ENCODE measurements at places on chromosomes 5 and 9.

- no peak for DNase-seq
Observed at GRCh38 chr9:109418827-109419226, 79.3 kb downstream of the PTPN3 start.

DNA sequence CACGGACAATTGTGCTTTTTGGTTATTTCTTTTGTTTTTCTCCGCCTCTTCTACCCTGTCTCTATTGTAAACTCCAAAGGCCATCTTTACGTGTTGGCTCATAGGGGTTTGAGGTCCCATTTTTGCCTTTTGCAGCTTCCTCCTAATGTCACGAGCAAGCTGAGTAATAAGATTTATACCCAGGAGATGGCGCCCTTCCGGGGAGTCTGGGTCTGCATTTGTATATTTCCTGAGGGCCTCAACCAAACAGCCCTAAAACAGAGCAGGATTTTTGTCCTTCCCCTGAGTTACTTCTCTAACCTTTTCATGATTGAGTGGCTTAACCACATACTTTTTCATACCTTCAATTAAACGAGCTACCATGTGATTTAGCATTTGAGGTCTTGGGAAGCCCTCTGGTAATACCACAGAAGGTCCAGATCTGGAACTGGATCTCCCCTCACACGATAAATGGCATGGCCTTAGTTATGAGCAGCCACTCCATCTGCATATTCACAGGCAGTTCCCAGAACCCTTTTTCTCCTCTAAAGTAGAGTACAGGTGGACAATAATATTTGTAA lies 11.2 kb upstream of the CFAP95 start:
- DNase-seq = no peak

GRCh38 chr9:7123743-7124142 lies 366.0 kb downstream of the KDM4C start:
- peak; percentile 67 for DNase-seq

DNA sequence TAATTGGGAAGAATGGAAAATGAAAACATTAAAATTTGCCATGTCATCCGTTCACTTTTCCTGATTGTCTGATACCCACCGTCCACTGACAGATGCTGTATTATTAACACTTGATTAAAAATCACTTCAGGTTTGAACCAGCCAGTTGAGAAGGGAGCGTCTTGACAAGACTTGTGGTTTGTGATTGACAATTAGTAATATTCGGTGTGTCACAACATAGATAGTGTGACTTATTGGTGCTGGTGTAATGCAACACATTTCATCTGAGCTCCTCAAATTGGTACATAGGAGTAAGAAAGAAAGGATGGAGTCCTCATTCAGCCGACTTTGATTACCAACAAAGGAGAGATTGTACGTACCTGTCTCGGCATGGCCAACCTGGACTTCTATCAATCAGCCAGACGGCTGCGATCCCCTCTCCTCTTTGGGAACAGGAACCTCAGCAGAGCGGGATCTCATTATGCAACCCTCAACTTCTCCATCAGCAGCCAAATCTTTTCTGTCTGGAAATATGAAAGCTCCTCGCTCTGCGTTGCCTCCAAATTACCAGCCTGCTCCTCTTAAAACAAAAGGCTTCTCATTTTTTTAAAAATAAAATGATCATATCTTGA lies 211.7 kb upstream of the MVB12B start:
- no peak for DNase-seq

DNA sequence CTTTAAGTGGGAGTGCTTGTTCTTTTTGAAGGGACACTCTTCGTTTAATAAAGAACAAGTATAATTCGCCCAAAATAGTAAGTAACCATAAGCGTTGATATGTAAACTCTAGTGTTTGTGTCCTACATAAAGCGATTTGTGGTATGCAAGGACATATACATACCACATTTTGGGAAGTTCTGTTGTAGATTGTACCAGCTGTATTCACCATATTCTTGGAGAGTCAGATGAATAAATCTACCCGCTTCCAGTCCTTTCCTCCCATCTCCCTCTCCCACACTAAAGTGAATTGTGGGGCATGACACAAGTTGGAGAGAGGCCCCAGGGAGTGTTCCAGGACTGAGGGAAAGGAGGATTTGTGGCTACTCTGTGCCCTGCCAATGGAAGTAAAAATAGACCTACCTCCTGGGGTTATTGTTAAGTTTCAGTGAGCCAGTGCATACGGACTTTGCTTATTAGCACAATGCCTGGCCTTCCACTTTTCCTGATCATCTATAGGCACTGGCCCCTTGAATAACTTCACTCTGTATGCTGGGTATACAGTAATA lies 40.6 kb downstream of the ARHGAP26 start:
- no peak for DNase-seq

- DNase-seq = no peak
Observed at GRCh38 chr9:12862611-12863410, 88.0 kb downstream of the LURAP1L start.

DNA sequence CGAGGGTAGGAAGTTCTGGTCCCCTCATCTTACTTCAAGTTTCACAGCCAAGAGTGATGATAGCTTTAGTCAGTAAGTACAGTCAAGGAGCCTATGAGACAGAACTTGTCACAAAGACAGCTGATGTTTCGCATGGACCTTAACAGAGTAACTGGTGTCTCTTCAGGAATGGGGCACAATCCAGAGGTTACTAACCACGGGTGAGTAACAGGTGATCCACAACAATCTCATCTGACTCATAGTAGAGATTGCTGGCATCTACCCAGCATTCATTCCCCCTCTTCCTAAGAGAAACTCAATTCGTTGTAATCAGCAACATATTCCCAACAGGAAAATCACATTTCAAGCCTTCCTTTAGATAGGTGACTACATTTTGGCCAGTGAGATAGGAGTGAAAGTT lies 126.7 kb downstream of the SNX18 start:
- DNase-seq = peak; percentile 52

- no peak for DNase-seq
Observed at GRCh38 chr9:120933310-120934055, 6.9 kb upstream of the TRAF1 start.

DNA sequence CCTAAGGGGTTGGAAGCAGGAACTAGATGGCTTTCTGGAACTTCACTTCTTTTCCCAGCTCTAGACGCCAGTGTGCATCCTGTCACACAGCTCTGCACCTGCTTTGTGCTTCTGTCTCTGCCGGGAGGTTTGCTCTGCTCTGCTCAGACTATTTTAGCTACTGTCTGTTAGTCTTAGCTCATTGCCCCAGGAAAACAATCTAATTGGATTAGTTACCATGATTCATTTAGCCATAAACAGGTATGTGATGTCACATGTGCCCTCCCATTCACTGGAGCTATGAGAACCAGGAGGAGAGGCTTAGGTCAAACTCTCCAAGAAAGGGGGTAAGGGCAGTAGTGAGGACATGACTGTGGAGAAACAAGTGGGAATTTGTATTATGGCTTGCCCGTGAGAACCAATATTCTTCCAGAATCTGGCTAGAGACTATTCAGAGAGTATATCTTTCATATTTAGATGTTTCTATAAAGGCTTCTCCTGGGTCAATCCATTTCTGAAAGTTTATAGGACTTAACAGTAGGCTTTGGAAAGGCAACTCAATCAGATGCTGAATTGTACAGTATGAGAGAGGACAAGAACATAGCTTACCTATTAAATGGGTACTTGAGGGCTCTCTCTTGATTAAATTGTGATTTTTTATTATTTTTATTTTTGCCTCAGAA lies 22.4 kb upstream of the NREP start:
- DNase-seq = peak; percentile 50

- no peak for DNase-seq
Observed at GRCh38 chr5:159098603-159099436, 896 bp downstream of the EBF1 start.

- no peak for DNase-seq
Observed at GRCh38 chr5:4531756-4532704, 608.1 kb upstream of the ADAMTS16 start.

GRCh38 chr5:41877408-41877807 lies 7.2 kb upstream of the OXCT1 start:
- no peak for DNase-seq

DNA sequence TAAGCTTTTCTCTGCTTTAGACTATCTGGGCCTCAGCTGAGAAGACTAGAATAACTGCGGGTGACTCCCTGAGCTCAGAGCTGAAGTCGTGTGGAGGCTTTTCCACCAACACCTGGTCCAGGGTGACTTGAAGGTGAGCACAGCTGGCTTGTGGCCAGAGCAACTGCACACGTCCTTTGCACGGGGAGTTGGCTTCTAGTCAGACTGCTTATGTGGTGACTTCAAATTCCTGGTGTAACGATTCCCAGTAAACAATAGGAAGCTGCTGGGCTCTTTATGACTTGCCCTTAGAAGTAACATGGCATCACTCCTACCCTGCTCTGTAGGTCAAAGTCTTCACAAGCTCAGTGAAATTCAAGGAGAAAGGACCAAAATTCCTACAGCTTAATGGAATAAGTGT lies 800.6 kb upstream of the CDH6 start:
- no peak for DNase-seq

- DNase-seq = no peak
Observed at GRCh38 chr9:68979538-68980314, 34.2 kb downstream of the PRKACG start.

DNA sequence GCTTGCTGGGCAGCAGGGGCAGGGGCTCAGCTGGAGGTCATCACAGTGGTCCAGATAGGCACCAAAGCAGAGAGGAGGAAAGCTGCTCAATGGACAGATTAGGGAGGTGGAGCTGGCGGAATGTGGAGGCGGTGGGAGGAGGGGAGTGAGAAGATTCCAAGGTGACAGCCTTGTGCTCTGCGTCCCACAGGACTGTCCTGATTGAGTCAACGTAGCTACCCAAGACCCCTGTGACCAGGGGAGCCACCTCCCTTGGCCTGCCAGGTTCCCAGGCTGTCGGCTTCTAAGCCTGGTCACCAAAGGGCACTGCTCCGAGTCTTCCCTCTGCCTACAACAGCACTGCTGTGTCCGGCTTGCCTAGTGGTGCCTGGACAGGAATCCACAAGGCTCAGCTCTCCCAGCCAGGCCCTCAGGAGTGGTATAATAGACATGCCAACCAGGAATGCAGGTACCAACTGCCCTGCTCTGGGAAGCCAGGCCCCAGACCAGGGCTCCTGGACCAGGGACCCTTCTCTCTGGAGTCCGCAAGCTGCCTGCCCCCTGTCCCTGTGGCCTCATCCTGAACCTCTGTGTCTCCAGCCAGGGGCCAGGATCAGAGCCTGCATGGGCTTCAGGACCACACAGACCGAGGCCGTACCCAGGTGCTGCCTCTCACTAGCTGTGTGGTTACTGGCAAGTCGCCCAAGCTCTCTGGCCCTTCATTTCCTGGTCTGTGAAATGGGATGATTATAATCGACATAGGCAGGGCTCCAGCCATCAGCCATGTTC lies 67.9 kb downstream of the STK10 start:
- DNase-seq = no peak

GRCh38 chr5:83802686-83803085 lies 82.0 kb upstream of the HAPLN1 start:
- DNase-seq = no peak

DNA sequence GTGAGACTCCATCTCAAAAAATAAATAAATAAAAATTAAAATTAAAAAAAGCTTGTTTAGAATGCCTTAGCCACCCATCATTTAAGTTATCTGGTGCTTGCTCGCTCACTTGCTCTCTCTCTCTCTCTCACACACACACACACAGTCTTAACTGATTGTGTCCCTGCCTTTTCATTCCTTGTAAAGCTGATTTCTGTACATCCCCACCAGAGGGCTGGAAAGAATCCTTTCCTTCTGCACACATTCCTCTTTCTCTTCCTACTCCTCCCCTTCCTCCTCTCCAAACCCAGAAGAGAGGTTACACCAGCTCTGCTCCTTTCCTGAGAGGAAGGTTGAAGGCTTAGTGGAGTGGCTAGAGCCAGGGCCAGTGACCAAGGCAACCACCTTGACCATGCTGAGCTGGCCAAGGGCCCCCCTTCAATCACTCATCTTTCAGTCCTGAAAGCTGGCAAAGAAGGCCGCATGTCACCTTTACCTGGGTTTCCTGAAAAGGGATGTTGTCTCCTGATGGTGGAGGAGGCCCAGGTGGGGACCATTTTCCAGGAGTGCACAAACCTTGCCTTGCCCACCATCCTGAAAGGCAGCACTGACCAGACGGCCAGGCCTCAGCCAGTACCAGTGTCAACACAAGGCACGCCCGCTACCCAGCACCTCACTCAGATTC lies 25.6 kb downstream of the STK10 start:
- DNase-seq = no peak

- DNase-seq = peak; percentile 27
Observed at GRCh38 chr5:78215972-78216371, 78.5 kb downstream of the AP3B1 start.

DNA sequence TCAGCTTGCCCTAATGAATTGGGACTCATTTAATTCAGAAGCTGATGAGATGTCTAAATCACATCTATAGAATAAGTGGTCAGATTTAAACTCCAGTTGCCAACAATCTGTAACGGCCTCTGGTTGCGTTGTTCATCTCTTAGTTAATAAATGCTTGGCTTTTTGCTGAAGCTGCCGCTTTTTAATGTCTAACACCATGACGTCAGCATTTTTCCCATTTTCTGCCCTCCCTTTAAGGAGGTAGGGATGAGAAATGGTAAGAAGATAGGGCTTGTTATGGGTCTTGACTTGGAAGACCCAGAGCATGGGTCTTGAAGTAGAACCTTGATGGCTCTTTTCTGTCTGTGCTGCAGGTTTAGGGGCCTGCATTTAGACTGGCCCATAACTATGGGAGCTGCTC lies 33.3 kb downstream of the PALM2AKAP2 start:
- DNase-seq = no peak

DNA sequence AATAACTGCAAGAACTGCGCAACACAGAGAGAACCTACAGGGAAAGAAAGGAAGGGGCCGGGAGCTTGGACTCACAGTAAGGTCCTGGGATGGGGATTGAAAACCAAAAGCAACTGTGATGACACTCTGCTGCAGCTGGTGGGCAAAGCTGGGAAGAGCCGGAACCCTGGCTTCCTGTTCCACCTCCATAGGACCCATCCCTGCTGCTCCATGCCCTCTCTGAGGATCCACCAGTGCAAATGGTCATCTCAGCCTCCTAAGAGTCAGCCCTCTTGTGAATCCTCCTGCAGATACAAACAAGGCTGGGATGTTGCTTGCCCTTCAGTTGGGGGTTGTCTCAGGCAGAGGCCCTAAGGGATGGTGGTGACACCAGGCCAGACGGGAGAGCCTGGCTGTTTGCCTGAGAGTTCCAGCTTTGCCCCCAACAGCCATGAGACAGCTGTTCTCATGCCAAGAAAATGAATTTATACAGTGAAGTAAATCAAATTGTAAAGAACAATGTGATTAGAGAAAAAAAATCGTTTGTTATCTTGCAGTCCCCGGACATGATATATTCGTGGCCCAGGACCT lies 90.8 kb downstream of the TENT4A start:
- DNase-seq = no peak

- no peak for DNase-seq
Observed at GRCh38 chr9:7117676-7118561, 360.1 kb downstream of the KDM4C start.

DNA sequence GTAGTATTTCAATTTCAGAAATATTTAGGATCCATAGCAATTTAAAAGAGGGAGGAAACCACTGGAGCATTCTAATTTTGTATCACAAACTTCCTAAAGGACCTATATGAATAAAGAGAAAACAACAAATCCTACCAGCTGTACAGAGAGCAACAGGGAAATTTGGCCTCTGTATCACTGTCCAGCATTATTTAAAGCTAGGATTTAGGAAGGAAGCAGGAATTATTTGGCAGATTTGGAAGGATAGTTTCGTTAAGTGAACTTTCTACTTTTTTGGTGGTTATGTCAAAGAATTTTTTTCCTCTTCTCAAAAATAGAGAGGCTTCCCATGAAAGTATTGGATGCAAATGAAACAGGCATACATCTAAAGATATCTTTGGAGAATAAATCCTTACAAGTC lies 269.7 kb downstream of the RAB3C start:
- DNase-seq = no peak

Data from epithelial cell of proximal tubule (primary cell).